Islet precursor cell (in vitro differentiated cells): ENCODE measurements at places on chromosomes 13 and 19.

DNA sequence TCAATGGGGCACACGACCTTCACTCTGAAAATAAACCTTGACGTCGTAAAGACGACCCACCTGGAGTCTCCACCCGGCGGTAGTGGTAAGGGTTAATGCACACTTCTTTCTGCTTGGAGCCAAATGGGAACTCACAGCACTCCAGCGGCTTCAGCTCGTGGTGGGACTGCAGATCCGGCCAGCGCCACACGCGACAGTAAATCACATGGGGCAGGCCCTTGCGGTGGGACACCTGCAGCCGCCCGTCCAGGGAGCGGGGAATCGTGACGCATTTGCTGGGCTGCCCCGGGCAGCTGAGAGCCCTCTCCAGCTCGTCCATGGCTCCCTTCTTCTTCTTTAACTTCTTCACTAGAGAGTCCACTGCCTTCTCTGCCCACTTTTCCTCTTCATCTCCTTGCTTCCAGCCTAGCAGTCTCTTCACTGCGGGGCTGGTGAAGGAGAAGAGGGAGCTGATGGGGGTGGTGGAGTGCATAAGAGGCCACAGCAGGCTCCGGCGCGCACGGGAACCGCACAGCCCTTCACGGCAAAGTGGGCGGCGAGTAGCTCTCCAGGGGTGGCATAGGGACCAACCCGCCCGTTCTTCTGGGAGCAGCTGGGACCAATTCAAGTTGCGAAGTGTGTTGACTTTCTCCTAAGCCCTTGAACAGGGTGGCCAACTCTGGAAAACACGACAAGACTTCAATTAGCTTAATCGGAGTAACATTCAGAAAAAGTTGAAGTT, 40.7 kb downstream of the SMAD9 start:
- DNase-seq = no peak

DNA sequence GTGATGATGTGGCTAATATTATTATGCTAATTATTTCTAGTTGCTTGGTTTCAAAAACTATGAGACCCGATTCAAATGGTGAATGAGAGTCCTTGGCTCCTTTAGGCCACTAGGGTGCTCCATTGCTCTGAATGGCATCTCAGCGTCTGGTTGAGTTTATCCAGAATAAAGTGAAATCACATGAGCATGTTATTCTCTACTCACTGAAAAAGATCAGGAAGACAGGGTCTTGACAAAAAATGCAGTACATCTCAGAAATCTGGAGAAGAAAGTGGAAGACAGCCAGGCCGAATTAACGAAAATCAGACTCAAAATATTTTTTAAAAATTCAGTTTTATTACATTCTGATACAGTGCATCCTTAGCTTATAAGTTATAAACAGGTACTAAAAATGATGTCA, 516.2 kb downstream of the MYO16 start:
- no peak for DNase-seq

- no peak for DNase-seq
Observed at GRCh38 chr13:67353941-67354340, 123.8 kb upstream of the PCDH9 start.

DNA sequence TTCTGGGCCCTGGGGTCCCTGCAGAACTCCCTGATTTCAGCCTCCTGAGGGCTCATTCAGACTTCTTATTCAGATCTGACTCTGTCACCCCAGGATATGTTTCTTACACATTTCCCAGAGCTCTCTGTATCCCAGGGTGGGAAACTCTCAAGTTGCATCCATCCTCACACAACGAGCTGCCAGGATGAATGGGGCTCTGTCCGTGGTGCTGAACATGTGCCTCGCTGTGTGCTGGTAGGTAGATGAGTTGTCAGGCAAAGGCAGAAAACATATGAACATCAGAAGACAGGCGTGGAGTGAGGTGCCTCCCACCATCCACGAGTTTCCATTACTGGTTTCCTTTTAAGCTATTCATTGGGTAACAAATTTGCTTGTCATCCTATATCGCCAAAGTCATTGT, 11.4 kb upstream of the IGFL1 start:
- DNase-seq = peak; percentile 81

- DNase-seq = no peak
Observed at GRCh38 chr13:33606692-33607091, 211.3 kb upstream of the RFC3 start.
